ENCODE measurements at places on chromosomes 12 and 14. TPM values are rescaled to one million over a fixed set of nuclear protein-coding genes. Genes with fewer than 3 reads are reported as not detected.

GRCh38 chr12:121088195-121088585, 44.5 kb upstream of the P2RX7 start:
- no peak for DNase-seq

GRCh38 chr12:76915361-76916169, 36.7 kb upstream of the CSRP2 start:
- DNase-seq = no peak

- DNase-seq = no peak
Observed at GRCh38 chr12:39553476-39553875, 66.1 kb downstream of the ABCD2 start.

GRCh38 chr12:92561543-92561899, 141.3 kb upstream of the PLEKHG7 start:
- no peak for DNase-seq

DNA sequence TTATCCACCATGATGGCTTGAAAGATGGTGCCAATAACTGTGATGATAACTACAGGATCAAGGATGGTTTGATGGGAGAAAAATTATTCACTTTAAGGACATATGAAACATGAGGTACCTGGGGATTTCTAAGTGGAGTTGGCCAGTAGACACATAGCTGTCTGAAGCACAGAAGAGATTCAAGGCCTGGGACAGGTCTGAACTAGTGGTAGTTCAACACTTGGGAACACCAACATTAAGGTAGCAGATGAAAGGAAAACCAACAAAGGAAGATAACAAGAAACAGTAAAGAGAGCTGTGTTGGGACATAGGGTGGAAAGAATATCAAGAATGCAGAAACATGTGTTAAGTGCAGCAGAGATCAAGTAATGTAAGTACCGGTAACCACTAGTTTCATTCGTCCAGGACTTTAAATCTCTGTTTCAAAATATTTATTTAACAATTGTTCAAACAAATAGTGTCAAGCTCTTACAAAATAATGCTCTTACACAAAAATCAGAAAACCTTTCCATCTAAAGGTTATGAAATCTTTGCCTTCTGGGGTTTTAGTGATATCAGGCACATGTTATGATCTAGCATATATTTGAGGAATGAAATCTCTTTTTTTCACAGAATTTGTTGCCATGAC, 104.7 kb downstream of the ST8SIA1 start:
- no peak for DNase-seq

KCNA5 gene
- 0.51 TPM for total RNA-seq
